NCI-H1048 (cell line): ENCODE measurements at places on chromosomes 7 and 10.

GRCh38 chr7:34946486-34946885, 90.8 kb downstream of the DPY19L1 start:
- no peak for DNase-seq

DNA sequence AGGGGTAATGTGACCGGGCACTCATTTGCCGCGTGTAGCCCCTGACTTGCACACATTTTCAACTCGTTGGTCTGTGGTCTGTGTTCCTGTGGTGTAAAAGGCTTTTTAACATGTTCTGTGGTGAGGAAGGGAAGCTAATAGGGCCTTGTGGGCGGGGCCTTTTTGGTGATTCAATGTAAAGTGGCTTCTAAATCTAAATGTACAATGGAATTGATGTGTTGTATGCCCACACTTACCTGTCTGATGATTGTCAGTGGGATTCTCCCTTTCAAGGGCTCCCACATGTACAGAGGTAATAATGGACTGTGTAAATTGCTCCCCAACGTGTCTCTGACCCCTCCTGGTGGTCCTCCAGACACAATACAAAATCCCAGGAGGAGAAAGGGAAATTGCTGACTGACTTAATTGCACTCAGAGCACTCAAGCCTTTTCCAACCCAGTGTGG, 43.1 kb upstream of the GATAD1 start:
- no peak for DNase-seq

DNA sequence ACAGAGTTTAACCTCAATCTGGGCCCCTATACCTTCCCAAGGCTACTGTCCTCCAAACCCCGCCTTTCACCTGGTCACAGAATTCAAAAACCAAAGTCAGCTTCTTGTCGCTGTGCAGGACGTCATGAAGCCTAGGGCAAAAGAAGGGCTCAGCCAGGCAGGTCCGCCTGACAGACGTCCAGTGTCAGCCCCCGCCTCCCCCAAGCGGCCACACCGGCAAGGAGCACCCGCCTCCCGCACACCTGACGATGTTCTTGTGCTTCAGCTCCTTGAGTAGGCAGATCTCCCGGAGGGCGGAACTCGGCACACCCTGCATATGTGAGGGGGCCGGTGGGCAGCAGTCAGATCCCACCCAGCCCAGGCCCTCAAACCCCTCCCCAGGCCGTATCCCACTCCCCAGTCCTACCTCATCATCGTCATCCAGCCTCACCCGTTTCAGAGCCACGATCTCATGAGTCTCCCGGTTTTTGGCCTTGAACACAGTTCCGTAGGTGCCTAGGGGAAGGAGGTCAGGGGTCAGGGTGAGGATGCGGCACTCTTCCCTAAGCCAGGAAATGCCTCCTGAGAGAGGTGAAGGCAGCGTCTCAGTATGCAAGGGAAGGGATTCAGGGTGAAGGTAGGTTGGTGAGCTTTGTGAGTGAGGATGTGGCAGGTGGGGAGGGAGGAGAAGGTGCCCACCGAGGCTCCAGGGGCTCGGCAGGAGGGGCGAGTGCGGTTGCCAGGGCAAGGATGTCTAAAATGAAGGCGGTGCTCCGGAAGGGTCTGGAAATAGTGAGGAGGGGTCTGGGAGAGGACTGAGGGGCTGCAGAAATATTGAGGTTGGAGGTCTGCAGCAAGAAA, 811 bp downstream of the CDK5 start:
- DNase-seq = no peak

DNA sequence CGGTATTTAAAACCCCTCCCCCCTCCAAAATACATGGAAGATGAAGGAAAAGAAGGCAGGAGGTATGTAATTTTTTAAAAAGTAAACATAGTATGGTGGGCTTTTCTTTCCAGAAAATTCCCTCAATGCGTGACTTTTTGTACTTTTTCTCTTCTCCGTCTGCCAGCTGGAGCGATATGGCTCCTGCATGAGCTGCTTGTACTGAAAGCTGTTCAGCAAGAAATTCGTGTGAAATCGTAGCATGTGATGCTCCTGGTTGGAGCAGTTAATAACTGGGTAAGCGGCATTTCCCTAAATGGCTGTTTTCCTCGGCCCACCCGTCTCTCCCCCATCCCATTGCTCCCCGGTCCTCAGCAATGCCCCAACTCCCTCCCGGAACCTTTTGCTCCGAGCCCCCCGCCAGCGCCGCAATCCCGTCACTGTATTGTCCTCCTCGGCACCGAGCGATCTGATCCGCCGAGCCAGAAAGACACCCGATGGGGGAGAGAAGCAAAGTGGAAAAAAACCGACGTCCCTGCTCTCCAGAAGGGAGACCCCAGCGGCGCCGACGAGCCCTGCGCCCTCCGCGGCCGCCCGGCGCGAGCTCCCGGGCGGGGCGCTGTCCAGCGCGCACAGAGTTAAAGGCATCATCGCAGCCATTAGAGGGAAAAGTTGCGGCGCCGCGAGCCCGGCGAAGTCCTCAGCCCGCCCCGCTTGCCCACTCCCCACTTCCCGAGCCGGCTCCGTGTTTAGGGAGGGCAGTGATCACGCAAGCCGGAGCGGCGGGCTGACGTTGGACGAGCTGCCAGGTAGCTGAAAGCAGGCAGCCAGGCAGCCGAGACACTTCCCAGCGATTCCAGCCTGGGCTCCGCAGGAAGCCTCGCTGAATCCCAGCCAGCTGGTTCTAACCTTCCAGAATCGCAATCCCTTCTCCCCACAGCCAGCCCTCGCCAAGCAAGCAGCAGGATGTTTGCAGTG, at the start of gene VSTM2A:
Gene VSTM2A, plus strand, starts transcription at position 707 of the 957 bp plus-strand sequence. CDS start 356 bp downstream, outside the sequence.
- DNase-seq = no peak

DNA sequence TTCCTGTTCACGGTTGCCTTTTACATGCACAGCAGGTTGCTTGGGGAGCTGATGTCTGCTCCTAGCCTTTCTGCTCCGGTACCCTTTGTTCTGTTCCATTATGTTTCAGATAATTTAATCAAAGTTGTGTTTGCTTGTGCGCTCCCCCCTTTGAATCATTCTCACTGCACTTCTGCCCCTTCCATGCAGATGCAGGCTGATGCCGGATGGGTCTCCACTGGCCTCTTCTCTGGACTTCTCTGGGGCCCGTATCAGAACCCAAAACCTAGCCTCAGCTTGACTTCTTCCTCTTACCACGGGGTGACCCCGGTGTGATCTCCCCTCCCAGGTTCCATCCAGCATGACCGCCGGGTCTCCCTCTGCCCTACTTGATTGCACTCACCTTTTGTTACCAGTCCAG, 272.0 kb downstream of the DPP6 start:
- DNase-seq = no peak

DNA sequence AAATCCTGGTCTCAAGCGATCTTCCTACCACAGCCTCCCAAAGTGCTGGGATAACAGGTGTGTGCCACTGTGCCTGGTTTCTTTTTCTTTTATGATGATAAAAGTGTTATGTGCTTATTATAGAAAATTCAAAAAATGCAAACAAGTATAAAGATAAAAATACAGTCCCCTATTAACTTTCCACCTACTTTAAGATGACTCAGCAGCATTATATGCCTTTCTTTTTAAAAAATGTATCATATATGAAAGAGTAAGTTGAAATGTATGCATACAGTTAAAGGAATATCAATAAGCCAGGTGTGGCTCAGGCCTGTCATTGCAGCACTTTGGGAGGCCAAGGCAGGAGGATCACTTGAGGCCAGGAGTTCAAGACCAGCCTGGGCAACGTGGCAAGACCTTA, 216.9 kb upstream of the GALNT17 start:
- DNase-seq = no peak

DNA sequence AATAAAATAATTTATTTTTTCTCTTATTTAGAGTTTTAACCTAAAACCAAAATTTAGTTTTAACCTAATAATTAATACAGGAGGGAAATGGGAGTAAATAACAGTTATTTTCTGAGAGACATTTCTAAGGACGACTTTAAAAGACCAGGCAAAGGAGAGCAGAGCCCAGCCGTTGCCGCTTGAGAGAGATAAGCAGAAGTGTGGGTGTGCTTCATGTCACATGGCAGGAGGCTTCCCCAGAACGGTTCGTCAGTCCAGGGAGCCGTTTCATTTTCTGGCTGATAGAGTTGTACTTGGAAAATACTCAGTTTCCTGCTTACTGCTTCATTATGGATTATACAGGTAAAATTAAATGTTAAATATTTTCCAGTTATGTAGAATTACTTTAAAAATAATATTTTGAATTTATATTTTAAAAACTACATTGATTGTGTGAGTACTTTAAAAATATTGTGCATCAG, 61.4 kb downstream of the ST7 start:
- DNase-seq = no peak

- DNase-seq = no peak
These were observed 81.0 kb upstream of the LRRC4 start for GRCh38 chr7:128112018-128112780.

DNA sequence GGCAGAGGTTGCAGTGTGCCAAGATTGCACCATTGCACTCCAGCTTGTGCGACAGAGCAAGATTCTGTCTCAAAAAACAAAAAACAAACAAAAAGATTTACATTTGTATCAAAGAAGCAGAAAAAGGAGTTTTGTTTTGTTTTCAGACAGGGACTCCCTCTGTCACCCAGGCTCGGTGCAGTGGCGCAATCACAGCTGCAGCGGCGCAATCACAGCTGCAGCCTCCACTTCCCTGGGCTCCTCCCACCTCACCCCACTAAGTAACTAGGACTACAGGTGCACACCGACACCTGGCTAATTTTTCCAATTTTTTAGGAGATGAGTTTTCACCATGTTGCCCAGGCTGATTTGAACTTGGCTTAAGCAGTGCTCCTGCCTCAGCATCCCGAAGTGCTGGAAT, 1.8 kb downstream of the ARMC10 start:
- no peak for DNase-seq

- DNase-seq = no peak
These were observed 235.4 kb downstream of the KIAA1217 start for GRCh38 chr10:24444337-24444736.

DNA sequence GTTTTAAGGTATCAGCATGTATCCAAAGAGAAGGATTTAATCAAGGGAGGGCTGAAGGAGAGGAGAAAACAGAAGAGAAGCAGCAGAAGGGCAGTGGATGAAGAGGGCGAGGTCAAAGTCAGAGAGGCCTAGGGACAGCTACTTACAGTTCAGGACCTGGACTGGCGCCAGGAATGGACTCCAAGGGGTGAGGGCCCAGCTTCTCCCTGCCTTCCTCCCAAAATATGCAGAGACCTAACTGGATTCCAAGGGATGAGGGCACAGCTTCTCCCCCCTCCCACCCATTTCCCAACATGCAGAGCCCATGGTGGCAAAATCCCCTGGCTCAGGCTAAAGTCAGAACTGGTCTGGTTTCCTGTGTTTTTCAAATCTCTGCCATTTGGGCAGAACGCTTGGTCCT, 3.4 kb upstream of the TCF7L2 start:
- no peak for DNase-seq

- DNase-seq = no peak
These were observed 72.0 kb downstream of the RNF216 start for GRCh38 chr7:5709347-5709950.

DNA sequence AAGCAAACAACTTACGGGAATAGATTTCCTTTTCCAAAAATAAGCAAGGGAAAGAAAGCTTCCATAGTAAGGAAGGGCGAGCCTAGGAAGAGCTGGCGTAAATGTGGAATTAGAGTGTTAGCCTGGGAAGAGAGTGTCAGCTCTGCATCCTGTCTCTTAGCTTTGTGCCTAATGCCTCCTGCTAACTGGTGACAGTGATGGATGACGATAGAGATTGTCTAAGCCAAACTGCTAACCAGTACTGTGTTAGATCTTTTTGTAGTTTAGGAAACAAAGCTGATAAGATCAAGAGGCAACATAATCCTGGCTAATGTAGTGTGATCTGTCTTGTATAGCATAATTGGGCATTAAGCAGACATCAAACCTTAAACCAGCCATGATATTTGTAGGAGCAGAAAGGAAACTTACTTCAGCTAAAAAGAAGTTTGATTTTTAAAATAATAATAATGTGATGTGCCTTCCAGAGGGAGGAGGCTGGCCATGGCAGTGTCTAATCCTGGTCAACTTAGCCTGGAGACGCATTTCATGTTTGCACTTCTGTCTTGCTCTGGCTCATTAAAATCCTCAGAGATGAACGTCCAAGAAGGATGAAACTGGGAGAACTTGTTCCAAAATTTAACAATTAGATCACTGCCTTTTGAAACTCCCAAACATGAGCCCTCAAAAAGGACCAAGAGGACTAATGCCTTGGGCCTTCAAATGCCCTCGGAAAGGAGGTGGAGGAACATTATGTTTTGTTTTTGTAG, 85.1 kb downstream of the FAM204A start:
- no peak for DNase-seq

- no peak for DNase-seq
These were observed 18.4 kb downstream of the PPP1R17 start for GRCh38 chr7:31705377-31705776.

DNA sequence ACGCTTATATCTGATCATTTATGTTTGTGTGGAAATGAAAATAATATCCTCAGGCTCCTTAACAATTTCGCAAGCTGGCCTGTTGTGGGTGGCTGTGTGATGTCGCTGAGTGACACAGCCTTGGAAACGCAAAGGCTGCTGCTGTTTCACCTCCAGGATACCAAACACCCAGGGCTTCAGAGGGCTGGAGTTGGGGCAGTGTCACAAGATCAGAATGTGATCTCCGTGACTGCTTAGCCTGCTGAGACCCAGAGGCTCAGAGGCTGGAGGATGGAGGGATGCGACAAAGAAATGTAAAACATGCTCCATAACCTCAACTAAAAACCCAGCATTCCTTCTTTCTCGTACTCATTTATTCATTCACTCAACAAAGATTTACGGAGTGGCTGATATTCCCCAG, 37.2 kb upstream of the BMPER start:
- no peak for DNase-seq

- DNase-seq = no peak
These were observed 3.5 kb upstream of the GHITM start for GRCh38 chr10:84135836-84136235.

GRCh38 chr7:79268730-79269129, 184.7 kb downstream of the MAGI2 start:
- DNase-seq = no peak

DNA sequence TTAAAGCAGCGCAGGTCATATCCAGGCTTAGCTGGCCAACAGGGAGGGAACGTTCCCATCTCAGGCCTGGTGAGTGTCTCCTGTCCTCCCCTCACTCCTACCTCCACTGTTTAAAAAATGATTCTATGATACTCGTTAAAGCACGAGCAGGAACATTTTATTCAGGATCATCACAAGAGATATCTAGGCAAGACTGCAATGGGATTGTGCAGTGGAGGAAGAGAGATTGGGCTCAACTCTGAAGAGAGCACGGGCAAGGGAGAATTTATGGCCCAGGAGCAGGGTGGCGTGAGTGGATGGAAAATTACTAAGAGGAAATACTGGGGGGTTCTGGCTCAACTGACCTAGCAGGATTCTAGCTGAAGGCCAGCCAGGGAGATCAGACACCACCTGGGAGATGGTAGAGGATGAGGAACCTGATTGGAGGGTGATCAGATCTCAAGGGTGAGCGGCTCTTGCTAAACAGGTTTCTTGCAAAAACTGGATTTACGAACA, 9.0 kb upstream of the HSPB1 start:
- DNase-seq = no peak
